ENCODE measurements at places on chromosomes 4 and X.

DNA sequence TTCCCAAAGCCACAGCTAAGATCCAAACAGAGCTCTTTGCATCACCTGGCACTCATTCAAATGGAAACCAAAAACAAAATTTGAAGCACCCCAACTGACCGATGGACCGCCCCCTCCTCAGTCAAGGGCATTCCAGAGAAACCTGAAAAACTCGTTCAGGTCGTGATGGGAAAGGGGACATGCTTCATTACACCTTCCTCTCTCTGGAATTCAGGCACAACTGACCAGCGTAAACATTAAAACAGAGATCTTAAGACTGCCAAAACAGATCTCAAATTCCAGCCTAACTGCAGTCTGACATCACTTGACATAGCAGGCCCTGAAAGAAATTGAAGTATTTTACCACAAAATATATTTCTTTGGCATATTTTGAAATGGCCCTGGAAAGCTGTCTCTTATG lies 28.5 kb downstream of the PTTG2 start:
- DNase-seq: no peak

- no peak for DNase-seq
Measured at GRCh38 chr4:133145758-133146573, 3.1 kb upstream of the PCDH10 start.

DNA sequence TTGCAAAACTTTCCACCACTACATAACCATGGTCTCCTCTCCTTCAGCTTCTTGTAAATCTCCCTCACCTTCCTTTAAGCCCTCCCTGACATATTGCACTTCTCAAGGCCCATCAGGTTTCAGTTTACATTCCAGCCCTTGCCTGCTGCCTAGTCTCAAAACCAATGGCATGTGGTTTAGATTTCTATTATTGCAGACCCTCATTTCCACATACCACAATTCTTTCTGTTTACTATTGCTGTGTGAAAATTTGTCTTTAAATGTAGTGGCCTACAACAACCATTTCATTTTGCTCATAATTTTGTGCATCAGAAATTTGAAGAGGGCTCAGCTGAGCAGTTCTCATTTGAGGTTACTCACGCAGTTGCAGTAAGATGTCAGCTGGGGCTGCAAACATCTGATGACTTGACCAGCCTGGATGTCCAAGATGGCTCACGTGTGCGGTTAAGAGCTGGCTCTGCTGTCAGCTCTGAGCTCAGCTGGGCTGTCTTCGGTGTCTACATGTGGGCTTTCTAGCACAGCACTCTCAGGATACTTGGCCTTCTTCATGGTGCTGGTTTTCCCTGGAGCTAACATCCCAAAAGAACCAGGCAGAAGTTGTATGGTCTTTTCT lies 29.9 kb upstream of the SOD3 start:
- no peak for DNase-seq

- DNase-seq: no peak
Measured at GRCh38 chr4:80154545-80154933, 42.8 kb upstream of the PRDM8 start.

DNA sequence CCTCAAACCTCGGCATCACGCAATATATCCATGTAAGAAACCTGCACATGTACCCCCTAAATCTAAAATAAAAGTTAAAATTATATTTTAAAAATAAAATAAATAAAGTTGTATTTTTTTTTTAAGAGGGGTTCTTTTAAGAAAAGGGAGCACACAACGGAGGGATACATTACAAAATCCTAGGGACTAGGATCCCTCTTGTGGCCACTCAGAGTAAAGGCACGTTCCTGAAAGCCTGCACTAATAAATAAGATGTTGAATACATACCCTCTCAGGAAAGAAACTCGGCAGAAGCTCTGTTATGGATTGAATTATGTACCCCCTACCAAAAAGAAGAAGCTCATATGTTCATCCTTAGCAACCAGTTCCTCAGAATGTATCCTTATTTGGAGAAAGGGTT lies 50.9 kb upstream of the PRDX4 start:
- DNase-seq: no peak

GRCh38 chrX:32084757-32085156 lies 1012.9 kb upstream of the FTHL17 start:
- no peak for DNase-seq

DNA sequence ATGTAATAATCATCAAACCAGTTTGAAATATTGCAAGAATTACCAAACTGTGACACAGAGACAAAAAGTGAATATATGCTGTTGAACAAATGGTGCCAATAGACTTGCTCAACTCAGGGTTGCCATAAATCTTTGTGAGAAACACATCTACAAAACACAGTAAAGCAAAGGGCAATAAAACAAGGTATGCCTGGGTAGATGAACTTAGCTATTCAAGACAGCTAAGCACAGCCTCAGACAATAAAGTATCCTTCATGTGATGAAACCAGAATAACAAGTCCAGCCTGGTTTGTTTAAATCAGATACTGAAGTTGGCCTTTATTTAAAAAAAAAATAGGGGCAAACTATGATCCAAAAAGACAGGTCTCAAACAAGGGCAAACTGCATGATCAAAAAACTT lies 19.2 kb downstream of the LAMTOR3 start:
- DNase-seq: no peak

DNA sequence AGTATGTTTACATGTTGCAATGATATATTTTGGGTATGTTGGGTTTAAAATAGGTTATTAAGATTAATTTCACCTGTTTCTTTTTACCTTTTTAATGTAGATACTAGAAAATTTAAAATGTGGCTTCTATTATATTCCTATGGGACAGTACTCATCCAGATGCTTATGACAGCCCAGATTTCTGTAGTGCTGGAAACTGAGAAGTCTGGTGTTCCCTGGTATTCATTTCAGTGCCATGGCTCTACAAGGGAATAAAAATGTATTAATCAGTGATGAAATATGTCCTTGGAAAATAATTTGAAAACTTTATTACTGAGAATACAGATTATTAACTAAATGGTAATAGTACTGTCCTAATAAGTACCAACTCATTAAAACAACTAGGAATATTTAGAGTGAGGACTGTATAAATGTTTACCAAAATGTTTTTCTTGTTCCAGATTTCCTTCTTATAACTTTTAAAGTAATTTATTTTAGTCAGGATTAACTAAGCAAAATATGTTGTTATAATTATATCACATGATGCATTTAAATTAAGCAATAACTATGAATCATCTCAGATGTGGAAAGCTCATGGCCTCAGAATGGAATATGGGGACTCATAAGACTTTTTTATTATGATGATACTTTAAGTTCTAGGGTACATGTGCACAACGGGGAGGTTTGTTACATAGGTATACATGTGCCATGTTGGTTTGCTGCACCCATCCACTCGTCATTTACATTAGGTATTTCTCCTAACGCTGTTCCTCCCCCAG lies 25.3 kb downstream of the ARHGAP24 start:
- no peak for DNase-seq

GRCh38 chr4:6369035-6369434 lies 99.4 kb downstream of the WFS1 start:
- no peak for DNase-seq

DNA sequence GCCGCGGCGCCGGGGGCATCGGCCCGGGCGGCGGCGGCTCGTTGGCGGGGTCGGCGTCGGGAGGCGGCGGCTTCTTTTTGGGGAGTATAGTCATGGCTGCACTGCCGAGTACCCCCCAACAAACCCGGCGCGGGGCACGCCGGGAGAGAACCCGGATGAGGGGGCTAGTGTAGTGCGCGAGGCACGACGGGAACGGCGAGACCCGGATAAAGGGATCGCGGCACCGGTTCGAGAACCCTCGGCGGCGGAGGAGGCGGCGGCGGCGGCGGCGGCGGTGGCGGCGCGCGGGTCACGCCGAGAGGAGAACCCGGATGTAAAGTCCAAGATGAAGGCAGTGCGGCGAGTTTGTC lies at the start of gene OTUD5:
Gene OTUD5, minus strand, starts transcription at position 131 of the 350 bp plus-strand sequence. Its CDS starts 37 bp downstream, at position 94.
- DNase-seq: no peak

DNA sequence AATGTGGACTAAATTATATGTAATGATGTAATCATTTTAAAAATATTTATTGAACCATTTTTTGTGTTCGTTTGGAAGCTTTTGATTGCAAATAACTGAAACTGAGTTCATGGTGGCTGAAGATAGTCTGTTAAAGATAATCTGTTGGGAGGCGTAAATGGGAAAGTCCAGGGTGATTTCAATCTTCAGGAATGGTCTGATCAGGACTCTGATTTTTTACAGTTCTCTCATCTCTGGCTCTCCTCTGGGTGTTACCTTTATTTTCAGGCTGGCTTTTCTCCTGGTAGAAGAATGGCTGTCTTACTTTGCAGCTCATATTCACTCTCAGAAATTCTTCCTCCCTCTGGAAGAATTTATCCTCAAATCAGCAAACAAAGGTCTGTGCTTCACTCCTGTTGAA lies 199.0 kb upstream of the LEF1 start:
- no peak for DNase-seq

DNA sequence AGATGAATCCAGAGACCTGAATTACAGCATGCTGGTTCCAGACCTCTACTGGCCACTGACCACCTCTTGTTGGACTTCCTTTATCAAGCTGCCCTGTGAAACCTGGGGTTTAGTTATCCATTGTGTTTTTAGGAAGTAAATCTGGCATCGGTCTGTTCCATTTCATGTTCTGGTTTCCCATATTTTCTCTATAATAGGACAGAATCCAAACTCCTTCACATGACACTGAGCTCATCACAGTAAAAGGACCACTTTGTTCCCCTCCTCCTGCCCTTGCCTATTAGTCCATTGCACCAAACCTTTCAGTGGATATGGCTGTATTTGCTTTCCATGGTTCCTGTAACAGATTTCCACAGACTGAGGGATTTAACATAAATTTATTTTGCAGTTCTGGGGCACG lies 4.0 kb downstream of the MFAP3L start:
- DNase-seq: no peak

GRCh38 chrX:104351173-104351769 lies 96.5 kb upstream of the ESX1 start:
- DNase-seq: no peak

DNA sequence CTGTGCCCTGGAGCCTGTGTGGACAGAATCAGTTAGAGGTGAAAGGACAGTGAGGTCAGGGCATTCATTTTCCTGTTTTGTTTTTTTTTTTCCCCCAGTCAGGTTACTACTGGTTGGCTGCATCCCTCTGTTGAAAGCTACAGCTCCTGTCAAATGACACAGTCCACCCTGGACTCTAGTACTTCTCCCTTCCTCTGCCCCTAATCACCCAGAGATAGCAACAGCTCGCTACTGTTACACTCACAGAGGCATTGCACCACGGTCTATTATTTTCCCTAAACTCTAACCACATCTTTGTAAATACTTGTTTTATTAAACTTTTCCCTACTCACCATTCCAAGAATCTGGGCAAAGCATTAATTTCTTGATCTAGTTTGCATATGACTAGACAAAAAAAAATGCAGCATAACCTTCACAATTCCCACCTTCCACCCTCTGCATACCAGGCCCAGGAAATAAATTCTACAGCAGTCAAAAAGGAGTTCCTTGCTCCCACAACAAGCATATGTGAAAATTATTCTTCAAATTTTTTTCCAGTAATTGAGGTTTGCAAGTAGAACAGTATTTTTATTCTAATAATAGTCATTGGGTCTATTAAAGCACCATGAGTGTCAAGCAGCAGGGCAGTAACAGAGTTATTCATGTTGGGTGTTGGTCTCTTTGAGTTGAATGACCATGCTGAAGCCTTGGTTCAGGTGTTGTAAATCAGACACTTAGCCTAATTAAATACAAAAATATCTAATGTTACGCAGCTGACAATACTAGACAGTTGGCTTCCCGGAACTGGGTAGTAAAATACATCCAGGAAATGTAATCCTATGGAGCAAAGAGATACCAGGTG lies 329.2 kb downstream of the INPP4B start:
- no peak for DNase-seq

- DNase-seq: no peak
Measured at GRCh38 chrX:6852869-6853268, 294.6 kb upstream of the STS start.

GRCh38 chr4:6894528-6895498 lies 14.8 kb upstream of the TBC1D14 start:
- no peak for DNase-seq

- DNase-seq: no peak
Measured at GRCh38 chr4:15021946-15022345, 19.7 kb downstream of the CPEB2 start.

DNA sequence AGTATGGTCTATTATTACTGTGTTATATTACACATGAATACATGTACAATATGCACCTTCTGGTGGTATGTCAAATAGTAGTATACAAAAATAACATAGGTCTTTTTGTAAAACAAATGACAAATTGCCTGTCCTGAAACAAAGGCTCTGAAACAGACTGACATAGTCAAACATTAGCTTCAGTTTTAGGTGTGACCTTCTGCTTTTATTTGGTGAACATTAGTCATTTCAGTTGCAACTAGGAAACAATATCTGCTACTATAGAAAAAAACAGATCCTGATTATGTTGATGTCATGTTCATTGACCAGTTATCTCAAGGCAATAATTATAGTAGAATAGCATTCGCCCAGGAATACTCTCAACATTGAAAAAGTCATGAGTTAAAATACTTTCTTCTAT lies 123.0 kb downstream of the CHRNA9 start:
- no peak for DNase-seq

DNA sequence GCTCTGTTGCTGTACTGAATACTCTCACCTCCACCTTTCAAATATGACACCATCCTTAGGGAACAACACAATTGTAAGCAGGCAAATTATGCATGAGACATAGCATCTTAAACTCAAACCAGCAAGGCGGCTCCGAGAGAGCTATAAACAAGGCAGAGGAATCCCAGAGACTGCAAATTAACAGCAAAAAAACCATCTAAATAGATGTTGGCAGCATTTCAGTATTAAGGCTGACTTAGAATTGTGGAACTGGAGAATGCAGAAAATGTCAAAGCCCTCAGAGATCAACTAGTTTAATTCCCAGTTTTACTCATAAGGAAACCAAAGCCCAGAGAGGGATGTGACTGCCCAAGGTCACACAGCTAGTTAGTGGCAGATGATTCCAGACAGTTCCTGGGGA lies 37.2 kb upstream of the SPANXC start:
- no peak for DNase-seq

DNA sequence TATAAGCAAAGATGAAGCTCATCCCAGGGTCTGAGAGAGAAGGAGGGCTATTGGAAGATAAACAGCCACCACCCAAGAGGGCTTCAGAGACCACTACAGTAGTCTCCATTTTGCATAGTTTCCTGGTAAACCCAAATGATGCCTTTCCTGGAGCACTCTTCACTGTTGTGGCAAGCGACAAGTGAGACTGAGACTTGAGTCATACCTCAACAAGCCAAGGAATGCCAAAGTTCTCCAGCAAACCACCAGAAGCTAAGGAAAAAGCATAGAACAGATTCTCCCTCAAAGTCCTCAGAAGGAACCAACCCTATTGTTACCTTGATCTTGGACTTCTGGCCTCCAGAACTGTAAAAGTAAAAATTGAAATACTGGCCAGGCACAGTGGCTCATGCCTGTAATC lies 65.9 kb downstream of the LARP7 start:
- DNase-seq: no peak

Data from cerebellar nuclear complex (tissue), 1 donor.